AML-193 (cell line): ENCODE measurements at places on chromosomes 1 and 21.
A peak's percentile ranks its signal among the peaks of the same experiment; 100 is the strongest.

DNA sequence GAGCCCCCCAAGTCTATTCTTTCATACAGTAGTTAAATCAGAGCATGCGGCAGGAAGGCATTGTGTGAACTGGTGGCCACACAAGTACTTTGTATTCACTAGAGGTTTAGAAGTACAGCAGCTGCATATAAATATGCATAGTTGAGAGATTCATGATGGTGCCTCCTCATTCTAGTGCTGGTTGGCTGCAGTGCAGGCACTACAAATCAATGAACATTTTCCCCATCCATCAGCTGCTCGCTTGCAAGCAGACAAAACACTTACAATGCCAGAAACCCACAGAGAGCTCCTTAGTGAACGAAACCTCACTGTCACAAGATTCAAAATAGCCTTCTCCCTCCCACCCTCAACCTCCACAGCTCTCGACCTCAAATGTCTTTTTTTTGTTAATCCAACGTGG lies 726.2 kb downstream of the USP25 start:
- no peak for DNase-seq

DNA sequence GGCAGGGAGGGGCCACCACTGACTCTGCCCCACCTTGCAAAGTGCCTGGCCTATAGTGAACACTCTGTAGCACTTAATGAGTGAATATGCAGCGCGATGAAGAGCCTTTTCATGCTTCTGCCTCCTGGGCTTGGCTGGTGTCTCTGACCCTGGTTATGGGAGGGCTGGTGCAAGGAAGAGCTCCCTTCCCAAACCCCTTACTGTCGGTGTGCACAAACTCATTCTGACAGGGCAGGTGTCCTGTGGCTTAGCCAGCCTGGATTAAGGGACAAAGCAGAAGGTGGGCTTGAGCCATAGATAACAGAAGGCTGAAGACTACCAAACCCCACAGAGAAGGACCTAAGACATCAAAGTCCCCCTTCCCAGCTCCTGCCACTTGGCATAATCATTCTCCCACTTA lies 2.0 kb upstream of the NCMAP start:
- DNase-seq = no peak

- DNase-seq = no peak
Observed at GRCh38 chr1:163980394-163980793, 578.6 kb upstream of the PBX1 start.

GRCh38 chr1:35807614-35808449 lies at the start of gene AGO4:
Gene AGO4 (plus strand): TSS chr1:35808016. CDS start chr1:35808417, 401 bp downstream.
- peak; percentile 35 for DNase-seq

DNA sequence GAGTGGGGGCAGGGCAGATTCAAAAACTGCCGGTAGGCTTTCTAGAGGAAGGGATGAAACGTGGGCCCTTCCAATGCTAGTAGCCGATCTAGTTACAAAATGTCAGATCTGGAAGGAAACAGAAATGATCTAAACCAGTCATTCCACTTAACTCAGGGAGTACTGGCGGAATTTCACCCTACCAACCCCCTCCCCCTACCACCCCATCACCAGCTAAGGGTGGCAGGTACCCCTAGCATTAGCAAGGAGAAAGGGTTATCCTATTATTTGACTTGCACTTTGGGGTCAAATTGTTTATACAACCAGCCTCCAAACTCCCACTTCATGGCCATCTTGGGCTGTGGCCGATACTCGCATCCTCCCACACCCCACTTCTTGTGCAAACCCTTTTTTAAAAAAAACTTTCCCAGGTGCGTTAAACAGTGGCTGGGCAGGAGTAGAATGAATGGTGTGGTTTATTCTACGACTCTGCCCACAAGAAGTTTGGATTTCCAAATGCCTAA lies 644 bp upstream of the MRPL24 start:
- DNase-seq = no peak

GRCh38 chr1:149937759-149938158 lies 1.1 kb upstream of the MTMR11 start:
- DNase-seq = no peak

DNA sequence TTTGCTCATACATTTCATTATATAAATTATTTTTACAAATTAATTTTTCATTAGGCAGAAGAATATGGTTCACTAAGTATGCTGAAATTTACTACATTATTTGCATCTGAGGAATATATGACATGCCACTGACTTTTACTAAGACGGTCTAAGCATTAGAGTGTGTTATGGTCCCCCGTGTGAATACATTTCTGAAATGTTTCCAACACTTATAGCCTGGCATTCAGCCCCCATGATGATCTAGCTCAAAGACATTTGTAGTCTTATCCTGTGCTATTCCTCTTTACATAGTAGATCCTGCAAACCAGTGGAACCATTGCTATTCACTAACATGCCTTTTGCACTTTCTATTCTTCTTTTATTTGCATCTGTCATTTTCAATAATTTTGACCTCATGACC lies 1878.0 kb downstream of the MRPL39 start:
- DNase-seq = no peak

- no peak for DNase-seq
Observed at GRCh38 chr21:31887391-31887841, 14.6 kb downstream of the HUNK start.

DNA sequence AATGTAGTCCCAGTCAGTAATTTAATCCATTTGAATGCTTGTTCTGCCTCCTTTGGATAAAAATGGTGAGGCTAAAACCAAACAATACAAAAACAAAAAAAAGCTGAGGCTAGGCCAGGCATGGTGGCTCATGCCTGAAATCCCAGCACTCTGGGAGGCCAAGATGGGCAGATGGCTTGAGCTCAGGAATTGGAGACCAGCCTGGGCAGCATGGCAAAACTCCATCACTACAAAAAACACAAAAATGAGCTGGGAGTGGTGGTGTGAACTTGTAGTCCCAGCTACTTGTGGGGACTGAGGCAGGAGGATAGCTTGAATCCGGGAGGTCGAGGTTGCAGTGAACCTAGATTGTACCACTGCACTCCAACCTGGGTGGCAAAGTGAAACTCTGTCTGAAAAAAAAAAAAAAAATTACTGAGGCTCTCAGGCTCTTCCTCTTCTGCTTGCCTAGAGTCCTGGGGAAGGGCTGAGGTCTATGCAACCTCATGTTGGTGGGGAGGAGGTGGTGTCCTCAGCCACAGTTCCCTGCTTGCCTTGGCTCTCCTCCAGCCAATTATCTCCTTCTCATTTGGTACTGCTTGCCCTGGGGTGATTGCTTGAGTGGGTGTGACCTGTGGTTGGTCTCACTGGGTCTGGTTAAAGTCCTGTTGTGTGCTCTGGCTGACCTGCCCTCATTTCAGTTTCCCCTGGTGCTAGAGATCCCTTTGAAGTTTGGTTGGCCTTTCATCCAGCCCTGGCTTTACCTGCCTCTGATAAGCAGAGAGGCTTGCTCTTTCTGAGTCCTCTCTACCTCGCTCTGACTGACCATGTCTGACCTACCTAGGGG lies 20.9 kb downstream of the S1PR1 start:
- DNase-seq = peak; percentile 92

GRCh38 chr1:86464819-86465218 lies 3.9 kb upstream of the CLCA1 start:
- DNase-seq = no peak

DNA sequence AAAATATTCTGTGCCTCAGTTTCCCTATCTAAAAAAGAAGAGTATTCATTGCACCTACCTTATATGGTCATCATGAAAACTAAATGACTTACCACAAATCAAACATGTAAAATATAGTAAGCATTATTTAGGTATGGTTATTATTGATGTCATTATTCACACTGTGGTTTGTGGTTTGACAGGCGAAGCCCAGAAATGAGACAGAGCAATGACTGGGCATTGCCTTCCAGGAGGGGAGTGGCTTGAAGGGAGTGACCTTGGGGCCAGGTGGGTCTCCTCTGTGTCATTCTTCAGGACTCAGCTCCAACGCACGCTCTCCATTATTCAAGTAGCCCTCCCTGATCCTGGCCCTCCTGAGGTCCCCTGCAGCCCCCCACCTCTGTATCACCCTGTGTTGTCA lies 133.7 kb downstream of the DMRTA2 start:
- no peak for DNase-seq

GRCh38 chr21:22763442-22763841 lies 1765.2 kb downstream of the NCAM2 start:
- DNase-seq = no peak

DNA sequence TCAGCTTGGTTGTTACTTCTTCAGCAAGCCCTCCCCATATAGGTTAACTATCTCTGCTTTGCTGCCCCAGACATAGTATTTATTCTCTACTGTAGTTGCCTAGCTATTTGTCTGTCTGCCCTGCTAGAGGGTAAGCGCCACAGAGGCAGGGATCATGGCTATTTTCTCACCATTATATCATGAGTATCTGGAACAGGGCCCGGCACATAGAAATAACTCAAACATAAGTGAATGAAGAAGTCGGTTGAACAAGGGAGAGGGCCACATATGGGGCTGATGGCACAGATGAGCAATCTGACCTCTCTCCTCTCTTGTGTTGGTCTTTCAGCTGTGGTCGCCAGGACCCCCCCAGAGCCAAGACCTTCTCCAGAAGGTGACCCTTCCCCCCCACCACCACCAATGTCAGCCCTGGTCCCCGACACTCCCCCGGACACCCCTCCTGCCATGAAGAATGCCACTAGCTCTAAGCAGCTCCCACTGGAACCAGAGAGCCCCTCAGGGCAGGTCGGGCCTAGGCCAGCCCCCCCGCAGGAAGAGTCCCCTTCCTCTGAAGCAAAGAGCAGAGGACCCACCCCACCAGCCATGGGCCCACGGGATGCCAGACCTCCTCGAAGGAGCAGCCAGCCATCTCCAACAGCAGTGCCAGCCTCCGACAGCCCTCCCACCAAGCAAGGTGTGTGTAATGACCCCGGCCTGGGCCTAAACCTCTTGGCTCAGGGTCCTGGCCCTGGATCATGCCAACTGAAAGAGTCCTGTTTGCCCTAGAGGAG lies 14.9 kb downstream of the MAP7D1 start:
- no peak for DNase-seq

DNA sequence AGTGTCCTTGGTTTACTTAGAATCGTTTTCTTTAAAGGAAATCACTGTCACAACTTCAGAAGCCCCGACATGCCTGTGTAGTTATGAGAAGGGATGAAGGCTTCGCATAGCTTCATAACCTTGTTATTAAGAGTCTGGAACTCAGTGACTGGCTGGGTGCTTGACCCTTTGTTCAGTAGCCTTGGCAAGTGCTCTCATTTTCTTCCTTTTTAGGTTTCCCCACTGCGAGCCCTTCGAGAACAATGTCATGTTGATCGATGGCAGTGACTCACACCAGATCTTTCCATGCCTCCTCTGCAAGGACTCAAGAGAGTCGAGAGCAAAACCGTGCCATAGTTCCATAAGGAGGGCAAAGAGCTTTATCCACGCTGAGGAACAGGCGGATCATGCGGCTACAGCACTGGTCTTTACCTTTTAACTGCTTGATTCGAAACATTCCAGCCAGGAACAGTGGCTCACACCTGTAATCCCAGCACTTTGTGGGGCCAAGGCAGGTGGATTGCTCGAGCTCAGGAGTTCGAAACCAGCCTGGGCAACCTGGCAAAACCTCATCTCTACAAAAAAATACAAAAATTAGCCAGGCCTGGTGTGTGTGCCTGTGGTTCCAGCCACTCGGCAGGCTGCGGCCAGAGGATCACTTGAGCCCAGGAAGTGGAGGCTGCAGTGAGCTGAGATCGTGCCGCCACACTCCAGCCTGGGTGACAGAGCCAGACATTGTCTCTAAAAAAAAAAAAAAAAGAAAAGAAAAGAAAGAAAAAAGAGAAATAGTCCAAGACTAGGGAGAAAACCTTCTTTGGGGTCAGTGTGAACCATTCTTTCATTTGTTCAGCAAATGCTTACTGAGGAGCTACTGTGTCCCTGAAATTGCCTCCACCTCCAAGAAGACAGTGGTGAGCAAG lies 95.4 kb upstream of the ERRFI1 start:
- no peak for DNase-seq

DNA sequence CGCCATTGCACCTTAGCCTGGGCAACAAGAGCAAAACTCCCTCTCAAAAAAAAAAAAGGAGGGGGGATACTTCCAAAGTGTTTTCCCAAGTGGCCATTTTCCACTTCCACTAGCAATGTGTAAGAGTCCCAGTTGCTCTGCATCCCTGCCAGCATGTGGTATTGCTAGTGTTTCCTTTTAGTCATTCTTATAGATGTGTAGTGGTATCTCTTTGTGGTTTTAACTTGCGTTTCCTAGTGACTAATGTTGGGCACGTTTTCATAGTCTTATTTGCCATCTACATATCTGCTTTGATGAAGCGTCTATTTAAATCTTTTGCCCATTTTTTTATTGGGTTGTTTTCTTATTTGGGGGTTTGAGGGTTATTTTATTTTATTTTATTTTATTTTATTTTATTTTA lies 31.1 kb downstream of the INAVA start:
- DNase-seq = peak; percentile 66

DNA sequence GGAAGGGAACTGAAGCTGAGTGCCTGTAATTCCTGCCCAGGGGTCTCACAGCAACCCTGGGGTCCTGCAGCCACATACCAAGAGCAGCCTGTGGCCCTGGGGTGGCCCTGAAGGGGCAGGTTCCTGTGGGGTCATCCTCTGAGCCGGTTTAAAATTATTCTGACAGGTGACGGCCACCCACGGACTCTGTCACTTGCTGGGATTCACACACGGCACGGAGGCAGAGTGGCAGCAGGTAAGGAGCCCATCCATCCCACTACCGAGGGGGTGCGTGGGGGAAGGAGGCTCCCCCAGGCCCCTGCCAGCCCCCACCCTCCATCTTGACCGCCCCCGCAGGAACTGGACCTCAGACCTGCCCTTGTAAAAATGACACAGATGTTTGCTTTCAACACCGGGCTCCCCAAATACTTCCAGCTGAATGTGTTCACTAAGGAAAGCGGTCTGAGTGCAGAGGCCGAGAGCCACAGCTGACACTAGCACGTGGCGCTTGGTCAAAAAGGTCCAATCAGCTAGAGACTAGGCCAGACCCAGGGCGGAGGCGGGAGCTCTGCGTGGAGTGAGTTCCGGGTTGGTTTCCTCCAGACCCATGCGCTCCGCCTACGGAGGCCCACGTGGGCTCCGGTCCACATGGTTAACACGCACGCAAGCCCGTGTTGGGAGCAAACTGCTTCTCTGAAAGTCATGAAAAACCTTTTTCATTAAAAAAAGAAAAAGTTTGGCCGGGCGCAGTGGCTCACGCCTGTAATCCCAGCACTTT lies 10.0 kb downstream of the YBEY start:
- peak; percentile 60 for DNase-seq

- DNase-seq = peak; percentile 27
Observed at GRCh38 chr1:90579212-90579802, 137.8 kb downstream of the BARHL2 start.

GRCh38 chr21:43315244-43316137 lies 111.4 kb downstream of the SIK1 start:
- DNase-seq = no peak

DNA sequence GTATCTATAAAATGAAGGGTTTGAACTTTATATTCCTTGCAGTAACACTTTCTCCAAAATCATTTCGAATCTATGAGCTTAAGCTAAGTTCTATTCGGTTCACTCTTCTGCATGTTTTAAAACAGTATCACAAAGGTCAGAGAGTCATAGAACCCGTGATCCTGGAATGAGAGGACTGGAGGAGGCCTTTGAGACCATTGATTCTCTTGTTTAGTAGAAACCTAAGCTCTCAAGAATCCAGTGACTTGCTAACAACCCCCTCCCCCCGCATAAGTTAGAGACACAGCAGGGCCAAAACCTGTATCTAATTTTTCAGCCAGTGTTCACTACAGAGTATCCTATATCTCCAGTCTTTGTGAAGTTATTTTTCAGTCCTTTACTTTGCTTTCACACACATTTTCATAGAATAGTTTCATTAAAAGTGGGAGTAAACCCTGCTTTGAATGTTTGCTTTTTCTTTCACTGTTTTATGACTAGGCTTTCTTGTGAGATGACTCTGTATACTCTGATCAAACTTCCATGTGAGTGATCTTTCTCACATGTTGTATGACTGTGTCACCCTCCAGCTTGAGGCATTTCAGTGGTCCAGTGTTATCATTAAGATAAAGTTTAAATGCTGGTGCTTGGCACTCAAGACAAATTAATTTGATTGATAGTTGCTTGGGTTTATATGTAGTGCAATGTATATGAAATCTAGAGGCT lies 275.4 kb upstream of the SGIP1 start:
- DNase-seq = no peak
